ENCODE measurements at places on chromosomes 1 and 21.

DNA sequence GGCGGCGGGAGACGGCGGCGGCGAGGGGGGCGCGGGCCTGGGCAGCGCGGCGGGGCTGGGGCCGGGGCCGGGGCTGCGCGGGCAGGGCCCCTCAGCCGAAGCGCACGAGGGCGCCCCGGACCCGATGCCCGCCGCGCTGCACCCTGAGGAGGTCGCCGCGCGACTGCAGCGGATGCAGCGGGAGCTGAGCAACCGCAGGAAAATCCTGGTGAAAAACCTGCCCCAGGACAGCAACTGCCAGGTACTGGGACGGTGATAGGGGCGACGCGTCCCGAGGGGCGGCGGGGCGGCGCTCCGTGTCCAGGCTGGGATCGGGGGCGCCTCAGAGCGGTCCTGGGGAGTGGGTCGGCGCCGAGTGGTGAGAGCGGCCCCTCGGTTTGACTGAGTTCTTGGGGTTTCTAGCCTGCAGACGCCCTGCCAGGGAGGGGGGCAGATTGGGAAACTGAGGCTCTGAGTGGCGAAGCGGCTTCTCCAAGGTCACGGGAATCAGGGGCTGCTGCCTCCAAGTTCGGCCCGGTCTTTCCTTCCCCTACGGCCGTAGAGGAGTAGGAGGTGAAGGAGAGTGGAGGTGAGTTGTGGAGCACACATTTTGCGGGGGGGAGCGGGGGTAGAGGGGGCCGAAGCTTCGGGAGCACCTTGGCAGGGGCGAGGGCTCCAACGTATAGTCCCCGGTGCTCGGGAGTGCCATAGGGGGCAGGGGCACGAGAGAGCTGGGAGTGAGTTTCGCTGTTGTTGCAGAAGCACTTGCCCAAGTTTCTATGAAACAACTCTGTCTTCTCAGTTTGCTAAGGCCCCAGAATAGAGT is 508 bp downstream of the RAVER2 start:
- peak; percentile 43 for DNase-seq

DNA sequence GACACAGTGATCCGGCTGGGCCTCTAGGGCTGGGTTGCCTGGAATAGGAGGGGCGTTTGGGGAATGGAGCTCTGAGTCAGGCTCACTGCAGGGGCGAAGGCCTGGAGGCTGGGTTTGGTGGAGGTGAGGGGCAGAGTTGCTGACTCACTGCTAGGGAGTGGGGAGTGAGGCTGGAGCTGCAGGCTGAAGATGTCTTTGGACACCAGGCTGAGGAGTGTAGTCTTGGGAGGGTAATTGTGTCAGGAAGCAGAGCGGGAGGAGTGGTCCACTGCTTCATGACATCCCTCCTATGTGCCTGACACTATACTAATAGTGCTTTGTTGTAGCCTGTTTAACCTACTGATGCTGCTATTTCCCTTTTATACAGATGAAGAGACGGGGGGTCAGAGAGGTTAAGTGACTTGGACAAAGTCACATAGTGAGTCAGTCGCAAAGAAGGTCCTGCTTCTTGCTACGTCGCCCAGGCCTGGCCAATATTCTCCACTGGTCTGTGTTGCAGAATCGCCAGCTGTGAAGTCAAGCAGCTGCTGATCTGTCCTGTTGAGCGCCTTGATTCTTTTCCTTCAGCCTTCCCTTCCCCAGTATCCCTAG is 13.6 kb downstream of the ACTL8 start:
- peak; percentile 96 for DNase-seq

GRCh38 chr1:22611530-22611947 is 24.9 kb upstream of the C1QA start:
- DNase-seq = peak; percentile 38

- no peak for DNase-seq
Measured at GRCh38 chr1:152038871-152039270, 2.1 kb upstream of the S100A11 start.

- DNase-seq = no peak
Measured at GRCh38 chr1:166172106-166172505, 5.3 kb upstream of the FAM78B start.

DNA sequence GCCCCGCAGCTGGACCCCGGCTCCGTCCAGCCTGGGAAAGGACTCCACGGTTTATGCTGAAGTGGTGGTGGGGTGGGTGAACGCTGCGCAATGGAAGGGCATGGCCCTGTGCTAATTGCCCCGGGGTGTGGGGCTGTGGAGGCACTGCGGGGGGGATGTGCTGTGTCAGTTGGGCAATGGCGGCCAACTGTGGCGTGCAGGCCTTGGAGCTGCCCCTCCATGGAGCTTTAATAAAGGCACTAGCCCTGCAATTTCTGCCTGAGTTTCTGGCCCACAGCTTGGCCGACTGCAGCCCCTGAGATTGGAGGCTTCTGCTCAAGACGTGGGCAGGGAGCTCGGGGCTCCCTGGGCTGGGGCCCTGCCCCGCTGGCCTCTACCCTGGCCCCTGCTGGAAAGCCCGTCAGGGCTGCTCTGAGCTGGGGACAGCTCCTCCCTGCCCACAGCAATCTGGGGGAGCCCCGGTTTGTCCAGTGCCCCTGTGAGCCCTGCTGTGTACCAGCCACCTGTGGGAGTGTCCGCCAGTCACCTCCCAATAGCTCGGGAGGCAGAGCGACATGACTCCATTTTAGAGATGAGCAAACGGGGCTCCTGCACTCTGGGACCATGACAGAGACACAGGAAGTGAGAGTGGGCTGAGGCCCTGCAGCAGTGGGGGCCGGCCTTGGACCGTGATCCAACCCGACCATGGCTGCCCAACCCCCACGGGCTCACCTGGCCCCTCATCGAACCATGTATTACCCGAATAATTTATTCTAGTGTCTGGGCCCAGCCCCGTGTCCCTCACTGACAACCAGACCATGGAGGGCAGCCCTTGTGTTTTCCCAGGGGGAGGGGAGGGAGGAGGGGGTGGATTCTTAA is 8.7 kb upstream of the TNFRSF14 start:
- no peak for DNase-seq

DNA sequence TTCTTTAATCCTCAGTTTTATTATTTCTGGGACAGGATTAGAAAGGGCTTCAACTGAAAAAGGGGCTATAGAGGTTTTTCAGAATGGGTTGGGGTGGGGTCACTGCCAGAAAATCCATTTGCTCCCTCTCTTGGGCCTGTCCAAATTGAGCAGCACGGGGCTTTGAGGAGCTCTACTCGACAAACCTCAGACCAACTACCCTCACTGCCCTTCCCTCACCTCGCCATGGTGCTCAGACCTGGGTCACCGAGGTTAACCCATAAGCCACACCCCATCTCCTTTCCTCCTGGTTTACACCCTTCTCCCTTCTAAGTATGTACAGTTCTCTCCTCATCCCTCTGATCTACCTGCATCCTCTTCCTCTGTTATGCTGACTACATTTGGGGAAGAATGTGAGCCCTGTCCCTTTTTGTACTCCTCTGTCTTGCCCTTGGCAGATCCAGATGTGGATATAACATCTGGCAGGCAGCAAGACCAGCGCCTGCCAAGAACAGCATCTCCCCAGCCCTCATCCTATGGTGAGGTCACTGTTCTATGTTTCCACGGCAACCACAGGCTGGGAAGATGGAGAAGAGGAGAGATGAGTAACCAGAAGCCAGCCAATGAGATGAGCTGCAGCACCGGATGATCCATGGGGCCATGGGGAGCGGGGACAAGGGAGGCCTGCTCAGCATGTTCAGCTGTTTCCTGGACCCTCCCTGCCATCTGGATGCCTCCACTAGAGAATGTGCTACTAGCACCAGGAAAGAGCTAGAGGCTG is 3.7 kb upstream of the FABP3 start:
- peak; percentile 97 for DNase-seq

GRCh38 chr1:41274752-41275545 is 32.8 kb upstream of the SCMH1 start:
- no peak for DNase-seq

DNA sequence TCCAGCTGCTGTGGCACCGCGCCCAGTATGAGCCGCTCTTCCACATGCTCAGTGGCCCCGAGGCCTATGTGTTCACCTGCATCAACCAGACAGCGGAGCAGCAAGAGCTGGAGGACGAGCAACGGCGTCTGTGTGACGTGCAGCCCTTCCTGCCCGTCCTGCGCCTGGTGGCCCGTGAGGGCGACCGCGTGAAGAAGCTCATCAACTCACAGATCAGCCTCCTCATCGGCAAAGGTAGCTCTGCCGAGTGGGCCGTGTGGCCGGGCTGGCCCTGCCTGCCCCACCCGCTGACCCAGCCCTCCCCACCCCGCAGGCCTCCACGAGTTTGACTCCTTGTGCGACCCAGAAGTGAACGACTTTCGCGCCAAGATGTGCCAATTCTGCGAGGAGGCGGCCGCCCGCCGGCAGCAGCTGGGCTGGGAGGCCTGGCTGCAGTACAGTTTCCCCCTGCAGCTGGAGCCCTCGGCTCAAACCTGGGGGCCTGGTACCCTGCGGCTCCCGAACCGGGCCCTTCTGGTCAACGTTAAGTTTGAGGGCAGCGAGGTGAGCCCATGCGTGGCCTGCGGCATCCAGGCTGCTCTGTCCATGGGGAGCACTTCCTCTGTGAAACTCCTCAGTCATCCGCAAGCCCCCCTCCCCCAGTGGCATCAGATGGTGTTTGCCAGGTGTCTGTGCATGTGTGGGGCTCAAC is 64.2 kb downstream of the PIK3CD start:
- DNase-seq = no peak

DNA sequence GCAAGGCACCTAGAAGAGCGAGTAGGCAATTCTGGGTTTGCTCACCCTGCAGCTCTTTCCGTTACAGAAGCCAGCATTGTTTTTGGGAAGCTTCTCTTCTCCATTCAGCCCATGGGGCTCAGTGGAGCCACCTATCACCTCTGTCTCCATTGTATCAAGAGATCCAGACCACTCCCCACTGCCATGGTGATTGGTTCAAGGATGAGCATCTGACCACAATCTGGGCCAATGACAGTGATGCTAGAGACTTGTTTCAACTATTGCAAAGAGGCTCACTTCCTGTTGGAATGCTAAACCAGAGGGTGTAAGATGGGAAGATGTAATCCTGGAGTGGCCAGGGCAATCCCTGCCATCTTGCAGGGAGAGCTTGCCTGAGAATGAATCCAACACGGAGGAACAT is 6.6 kb downstream of the SPATA21 start:
- DNase-seq = peak; percentile 26

All from EL (cell line).